Colonic mucosa (tissue), 4 donors: ENCODE measurements at places on chromosomes 4 and X. TPM values are rescaled to one million over a fixed set of nuclear protein-coding genes. Genes with fewer than 3 reads are reported as not detected.

DNA sequence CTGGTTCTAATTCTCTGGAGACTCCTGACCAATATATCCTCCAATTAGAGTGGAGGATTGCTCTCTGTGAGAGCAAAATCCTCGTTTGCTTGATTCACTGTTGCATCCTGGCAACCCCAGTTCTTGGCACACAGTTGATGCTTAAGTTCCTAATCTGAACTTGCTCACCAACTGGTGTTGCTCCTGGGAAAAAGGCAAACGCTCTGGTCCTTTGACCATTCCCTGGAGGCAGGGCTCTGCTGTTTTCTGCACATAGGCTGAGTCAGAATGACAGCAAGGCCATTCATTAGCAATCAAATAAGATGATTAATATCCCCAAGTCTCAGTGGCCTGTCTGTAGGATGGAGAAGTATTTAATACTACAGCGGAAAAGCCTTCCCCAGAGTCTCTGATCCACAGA lies 172.7 kb upstream of the TBC1D9 start:
- no peaks in the 10 kb centered on the region for H3K27me3 ChIP-seq
- H3K4me3 ChIP-seq: no peak overlapping the region
- H3K36me3 ChIP-seq: no peaks in the 10 kb centered on the region
- H3K4me1 ChIP-seq: no peaks in the 10 kb centered on the region

DNA sequence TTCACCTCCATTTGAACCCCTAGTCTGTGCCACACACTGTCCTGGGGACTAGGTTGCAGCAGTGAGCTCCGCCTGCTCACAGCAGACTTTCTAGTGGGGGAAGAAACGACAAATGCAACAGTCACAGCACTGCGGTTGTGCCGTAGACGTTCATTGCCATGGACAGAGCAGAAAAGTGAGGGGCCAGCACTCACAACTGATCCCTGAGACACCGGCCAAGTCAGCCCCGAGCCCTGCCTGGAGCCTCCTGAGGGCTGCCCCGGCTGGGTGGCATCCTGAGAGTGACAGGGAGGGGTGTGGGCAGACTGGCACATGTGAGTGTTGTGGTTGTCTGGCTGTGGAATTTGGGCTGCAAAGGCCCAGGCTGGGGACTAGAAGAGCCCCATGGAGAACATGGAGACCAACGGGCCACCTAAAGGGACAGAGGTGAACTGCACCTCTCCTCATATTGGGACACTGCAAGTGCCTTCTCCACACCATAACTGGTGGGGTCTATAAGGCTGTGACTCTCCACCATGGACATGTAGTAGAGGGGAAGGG lies 4.6 kb downstream of the DUSP9 start:
- peaks cover 14% of the 10 kb centered on the region for H3K27me3 ChIP-seq
- DNase-seq: no peak
- no peaks in the 10 kb centered on the region for H3K4me1 ChIP-seq
- no peak overlapping the region for H3K27ac ChIP-seq

Gene GSX2
- total RNA-seq: not detected

DNA sequence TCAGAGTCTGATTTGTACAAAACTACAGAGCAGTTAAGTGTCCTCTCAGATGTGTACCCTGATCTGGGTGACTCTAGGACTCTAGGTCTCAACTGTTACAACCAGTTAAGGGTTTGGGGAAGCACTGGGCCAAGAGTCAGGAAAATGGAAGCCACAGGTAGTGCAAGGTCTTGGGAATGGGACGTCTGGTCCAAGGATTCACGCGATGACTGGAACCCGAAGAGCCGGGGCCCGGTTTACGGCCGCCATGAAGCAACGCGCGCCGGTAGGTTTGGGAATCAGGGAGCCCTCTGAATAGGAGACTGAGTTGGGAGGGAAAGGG lies 321 bp upstream of the HPRT1 start:
- H3K27ac ChIP-seq: peak overlapping the region; percentile 79
- DNase-seq: no peak
- H3K4me3 ChIP-seq: peak overlapping the region; percentile 66
- no peaks in the 10 kb centered on the region for H3K4me1 ChIP-seq

Gene COL4A6
- total RNA-seq: 1.1 TPM

DNA sequence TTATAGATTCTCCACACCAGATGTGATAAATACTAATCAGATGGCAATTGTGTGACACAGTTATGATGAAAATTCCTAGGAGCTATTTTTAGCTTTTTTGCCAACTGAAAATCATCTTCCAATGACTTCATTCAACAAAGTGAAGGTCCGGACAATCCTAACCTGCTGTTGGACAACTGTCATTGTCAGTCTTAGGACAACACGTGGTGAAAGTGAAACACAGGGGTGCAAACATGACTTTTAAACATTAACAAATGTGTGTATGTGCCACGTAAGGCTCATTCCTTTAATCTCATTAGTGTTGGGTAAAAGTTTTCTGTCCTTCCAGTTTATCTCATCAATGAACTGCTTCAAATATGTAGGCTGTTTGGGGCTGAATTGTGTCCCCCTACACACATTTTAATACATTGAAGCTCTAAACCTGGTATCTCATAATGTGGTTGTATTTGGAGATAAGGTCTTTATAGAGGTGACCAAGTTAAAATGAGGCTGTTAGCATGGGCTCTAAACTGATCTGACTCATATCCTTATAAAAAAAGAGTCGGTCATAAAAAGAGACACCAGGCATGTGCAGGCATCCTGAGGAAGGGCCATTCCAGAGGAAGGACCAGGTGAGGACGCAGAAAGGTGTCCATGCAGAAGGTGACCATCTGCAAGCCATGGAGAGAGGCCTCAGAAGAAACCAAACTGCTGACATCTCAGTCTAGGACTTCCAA lies 41.2 kb upstream of the SMAD1 start:
- no peak overlapping the region for H3K4me3 ChIP-seq
- H3K27me3 ChIP-seq: no peaks in the 10 kb centered on the region
- H3K27ac ChIP-seq: no peak overlapping the region
- no peak for DNase-seq
- H3K4me1 ChIP-seq: no peaks in the 10 kb centered on the region

Gene DACH2
- total RNA-seq: 0.05 TPM
